ENCODE measurements at places on chromosomes 16 and 17. TPM values are rescaled to one million over a fixed set of nuclear protein-coding genes. Genes with fewer than 3 reads are reported as not detected.

The MMP15 gene
- 127 TPM for total RNA-seq

The KRTAP3-1 gene
- not detected for total RNA-seq

DNA sequence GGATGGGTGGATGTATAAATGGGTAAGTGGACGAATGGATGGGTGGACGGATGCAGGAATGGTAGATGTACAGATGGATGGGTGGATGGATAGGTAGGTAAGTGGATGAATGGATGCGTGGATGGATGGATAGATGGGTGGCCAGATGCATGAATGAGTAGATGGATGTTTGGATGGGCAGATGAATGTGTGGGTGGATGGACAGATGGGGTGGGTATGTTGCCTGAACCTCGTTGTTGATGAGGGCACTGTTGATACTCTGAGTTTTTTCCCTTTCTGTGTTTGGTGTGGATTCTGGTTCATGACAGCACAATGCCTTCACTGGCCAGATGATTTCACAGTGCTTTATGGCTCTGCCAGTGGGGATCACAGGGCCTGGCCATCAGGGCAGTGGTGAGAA is 208.3 kb downstream of the NPIPB11 start:
- no peak for DNase-seq

The GALNS gene
- 43.5 TPM for total RNA-seq

The LITAFD gene
- total RNA-seq = not detected

DNA sequence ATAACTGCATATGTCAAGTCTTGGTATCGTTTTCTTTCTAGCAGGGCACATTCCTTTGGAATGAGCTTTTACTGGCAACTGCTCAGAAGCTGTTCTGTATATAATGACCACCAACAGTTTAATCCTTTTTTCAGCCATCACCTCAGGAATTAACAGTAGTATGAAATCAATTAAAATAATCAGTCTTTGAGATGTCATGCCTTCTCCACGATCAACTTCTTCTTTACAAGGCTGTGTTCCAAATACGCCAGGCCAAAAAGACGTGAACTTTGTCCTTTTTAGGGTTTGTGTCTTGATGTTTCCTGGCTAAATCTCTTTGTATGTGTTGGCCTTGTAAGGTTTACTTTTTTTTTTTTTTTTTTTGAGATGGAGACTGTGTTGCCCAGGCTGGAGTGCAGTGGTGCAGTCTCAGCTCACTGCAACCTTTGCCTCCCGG is 54.9 kb downstream of the ABCC1 start:
- DNase-seq = no peak

DNA sequence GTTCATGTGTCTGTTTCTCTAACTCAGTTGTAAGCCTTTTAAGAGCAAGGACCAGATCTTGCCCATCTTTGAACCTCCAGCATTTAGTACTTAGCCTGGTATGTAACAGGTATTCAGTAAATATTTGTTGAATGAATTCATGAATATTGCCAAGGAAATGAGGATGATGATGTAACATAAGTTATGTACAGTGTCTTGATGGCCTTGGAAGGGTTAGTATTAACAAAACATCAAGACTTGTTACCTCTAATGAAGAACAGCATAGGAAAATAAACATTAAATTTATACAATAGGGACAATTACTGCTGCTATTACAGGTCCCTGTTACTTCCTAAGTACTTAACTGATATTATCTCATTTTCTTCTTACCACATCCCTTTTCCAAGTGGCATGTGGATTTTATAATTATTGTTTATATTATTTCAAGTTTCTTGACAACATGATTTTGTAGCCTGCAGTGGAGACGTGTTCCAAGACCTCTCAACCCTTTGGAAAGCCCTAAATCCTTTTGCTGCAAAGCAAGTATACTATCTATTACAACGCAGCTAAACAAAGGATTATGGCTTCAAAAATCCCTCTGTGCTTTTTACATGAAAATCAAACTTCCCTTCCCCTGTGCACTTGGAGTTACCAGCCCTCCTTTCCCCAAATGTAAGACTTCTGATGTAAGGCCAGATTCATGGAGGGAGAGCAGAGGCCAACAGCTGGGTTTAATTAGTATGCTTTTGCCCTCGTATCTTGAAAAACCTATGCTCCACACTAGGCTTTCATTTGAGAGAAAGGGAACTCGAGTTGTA is 77.4 kb upstream of the SMIM36 start:
- DNase-seq = no peak

GRCh38 chr17:20993863-20994778 is 48.7 kb downstream of the USP22 start:
- DNase-seq = peak; percentile 41

DNA sequence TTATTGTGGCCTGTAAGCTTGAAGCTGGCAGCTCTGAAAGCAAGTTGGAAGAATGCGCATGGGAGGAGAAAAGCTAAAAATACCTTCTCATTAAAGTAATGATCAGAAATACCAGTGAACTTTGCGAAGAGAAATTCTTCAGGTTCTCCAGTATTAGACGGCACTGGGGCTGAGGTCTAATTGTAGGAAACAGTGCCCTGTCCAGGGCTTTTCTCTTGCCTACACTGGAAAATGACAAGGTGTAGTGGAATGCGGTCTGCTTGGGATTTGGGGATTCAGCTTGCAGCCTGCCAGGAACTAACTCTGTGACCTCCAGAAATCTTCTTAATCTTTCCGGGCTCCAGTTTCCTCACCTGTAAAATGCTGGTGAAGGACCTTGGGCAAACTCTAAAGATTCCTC is 53.3 kb upstream of the KCNJ16 start:
- no peak for DNase-seq

The TMEM204 gene
- 2.6 TPM for total RNA-seq

DNA sequence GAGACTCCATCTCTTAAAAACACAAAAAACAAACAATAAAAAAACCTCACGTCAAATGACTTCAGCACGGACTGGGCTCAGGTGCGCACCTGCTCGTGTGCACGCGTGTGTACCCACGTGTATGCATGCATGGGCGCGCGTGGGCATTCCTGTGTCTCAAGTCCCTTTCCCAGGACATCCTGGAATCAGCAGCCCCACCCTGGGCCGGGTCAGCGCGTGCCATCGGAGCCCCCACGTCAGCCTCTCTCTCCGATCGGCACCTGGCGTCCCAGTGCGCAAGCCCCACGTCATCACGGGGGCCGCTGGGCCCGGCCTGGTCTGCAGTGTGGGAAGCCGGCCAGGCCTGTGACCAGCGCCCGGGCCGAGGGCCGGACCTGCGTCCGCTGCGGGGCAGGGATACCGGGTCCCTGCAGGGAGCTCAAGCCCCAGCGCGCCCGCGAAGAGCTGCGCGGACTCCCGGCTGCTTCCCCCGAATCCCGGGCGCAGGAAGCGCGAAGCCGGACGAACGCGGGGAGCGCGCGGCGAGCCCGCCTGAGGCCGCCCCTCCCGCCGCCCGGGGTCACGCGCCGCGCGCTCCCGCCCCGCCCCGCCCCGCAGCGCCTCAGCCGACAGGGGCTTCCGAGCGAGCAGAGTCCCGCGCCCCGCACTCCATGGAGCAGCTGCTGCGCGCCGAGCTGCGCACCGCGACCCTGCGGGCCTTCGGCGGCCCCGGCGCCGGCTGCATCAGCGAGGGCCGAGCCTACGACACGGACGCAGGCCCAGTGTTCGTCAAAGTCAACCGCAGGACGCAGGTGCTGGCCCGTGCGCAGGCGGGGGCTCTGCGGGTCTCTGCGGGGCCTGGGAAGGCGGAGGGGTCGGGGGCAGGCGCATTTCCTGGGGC is at the start of gene FN3K:
Gene FN3K, plus strand, starts transcription at position 629 of the 880 bp plus-strand sequence. Its CDS starts 22 bp downstream, at position 651.
- DNase-seq = peak; percentile 75

DNA sequence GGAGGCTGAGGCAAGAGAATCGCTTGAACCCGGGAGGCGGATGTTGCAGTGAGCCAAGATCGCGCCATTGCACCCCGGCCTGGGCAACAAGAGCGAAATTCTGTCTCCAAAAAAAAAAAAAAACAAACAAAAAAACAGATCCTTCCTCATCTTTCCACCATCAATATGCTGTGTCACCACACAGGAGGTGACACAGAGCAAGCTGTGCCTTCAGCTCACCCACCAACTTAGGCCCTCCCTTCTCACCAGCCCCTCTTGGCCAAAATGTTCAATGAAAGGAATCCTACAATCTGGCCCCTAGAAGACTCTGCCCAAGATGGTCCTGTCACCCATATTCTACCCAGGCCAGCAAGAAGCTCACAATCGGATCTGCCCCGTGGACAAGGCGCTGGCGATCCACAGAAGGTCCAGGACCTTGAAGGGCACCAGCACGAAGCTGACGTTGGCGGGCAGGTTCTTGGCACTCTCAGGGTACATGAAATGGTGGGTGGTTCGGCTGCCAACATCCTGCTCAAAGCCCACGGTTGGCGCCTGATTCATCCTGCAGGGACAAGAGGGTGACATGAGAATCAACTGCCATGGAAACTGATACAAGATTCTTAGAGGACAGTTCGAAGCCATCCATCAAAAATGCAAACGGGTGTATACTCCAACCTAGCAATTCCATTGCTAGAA is 41.4 kb downstream of the DDX19A start:
- DNase-seq = no peak

GRCh38 chr17:704111-704864 is 10.4 kb downstream of the VPS53 start:
- DNase-seq = no peak

DNA sequence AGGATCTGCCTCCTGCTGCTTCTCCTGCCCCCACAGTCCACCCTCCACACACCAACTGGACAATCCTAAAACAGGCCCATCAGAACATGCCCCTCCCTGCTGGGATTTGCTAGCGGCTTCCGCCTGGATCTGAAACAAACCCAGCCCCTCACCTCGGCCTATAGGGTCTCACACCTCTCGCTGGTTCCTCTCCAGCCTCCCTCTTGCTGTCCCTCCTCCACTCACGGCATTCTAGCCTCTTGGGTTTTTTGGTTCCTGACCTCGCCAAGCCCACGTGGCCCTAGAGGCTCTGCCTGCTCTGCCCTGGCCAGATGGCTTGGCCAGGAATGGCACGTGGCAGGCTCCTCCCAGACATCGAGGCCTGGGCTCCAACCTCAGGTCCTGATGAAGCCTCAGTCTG is 15.7 kb upstream of the MTSS2 start:
- no peak for DNase-seq

The RNF222 gene
- not detected for total RNA-seq

The SLC35G6 gene
- total RNA-seq = not detected

GRCh38 chr16:81321536-81321935 is 6.8 kb downstream of the GAN start:
- no peak for DNase-seq

The OTOP3 gene
- total RNA-seq = 1.4 TPM

GRCh38 chr16:85612801-85613603 is at the start of gene GSE1:
TSS of gene GSE1 (plus strand) at chr16:85613322. CDS start at chr16:85613392, 70 bp downstream.
- peak; percentile 97 for DNase-seq

- DNase-seq = no peak
These were observed 203.4 kb downstream of the CCDC182 start for GRCh38 chr17:57541472-57542394.

DNA sequence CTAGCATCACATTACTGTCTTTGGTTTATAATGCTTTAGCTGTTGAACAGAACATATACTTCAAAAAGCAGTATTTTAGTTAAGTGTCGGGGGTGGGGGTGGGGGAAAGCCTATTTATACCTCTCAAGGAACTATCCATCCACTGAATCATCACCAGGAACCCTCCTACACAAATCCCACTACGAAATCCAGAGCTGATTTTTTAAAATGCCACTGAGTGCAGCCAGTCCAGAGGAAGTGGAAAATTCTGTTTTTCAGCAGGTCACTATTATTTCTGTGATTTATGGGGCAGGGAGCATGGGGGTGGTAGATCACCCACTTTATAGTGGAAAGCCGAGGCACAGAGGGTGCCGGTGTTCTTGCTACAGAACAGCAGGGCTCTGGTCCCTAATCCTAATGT is 284.1 kb downstream of the SOX9 start:
- no peak for DNase-seq

The CD300LB gene
- total RNA-seq = 0.25 TPM

GRCh38 chr17:47698749-47699535 is 5.0 kb downstream of the TBKBP1 start:
- DNase-seq = peak; percentile 64

The CBFA2T3 gene
- 10.5 TPM for total RNA-seq

DNA sequence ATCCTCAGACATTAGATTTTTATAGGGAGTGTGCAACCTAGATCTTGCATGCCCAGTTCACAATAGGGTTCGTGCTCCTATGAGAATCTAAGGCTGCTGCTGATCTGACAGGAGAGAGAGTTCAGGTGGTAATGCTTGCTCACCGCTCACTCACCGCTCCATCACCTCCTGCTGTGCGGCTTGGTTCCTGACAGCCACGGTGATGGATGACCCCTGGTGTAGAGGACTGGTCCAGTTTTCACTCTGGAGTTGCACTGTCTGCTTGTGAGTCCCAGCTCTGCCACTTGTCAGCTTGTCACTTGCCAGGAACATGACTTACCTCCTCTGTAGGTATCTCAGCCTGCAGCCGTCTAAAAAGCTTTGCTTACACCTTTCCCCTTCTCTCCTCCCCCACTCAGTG is 214.6 kb downstream of the SNX29 start:
- DNase-seq = no peak

The CDRT15L2 gene
- not detected for total RNA-seq

The GEMIN4 gene
- 12.4 TPM for total RNA-seq

GRCh38 chr17:44981221-44981968 is 13.3 kb upstream of the C1QL1 start:
- DNase-seq = no peak

GRCh38 chr17:38442548-38442947 is 14.3 kb downstream of the ARHGAP23 start:
- no peak for DNase-seq

GRCh38 chr16:71943887-71944286 is 48.6 kb downstream of the IST1 start:
- DNase-seq = no peak

GRCh38 chr17:75640556-75641119 is 7.4 kb downstream of the SMIM5 start:
- no peak for DNase-seq

The KLHDC4 gene
- total RNA-seq = 118 TPM

GRCh38 chr17:882827-883585 is 96.6 kb downstream of the NXN start:
- peak; percentile 71 for DNase-seq

DNA sequence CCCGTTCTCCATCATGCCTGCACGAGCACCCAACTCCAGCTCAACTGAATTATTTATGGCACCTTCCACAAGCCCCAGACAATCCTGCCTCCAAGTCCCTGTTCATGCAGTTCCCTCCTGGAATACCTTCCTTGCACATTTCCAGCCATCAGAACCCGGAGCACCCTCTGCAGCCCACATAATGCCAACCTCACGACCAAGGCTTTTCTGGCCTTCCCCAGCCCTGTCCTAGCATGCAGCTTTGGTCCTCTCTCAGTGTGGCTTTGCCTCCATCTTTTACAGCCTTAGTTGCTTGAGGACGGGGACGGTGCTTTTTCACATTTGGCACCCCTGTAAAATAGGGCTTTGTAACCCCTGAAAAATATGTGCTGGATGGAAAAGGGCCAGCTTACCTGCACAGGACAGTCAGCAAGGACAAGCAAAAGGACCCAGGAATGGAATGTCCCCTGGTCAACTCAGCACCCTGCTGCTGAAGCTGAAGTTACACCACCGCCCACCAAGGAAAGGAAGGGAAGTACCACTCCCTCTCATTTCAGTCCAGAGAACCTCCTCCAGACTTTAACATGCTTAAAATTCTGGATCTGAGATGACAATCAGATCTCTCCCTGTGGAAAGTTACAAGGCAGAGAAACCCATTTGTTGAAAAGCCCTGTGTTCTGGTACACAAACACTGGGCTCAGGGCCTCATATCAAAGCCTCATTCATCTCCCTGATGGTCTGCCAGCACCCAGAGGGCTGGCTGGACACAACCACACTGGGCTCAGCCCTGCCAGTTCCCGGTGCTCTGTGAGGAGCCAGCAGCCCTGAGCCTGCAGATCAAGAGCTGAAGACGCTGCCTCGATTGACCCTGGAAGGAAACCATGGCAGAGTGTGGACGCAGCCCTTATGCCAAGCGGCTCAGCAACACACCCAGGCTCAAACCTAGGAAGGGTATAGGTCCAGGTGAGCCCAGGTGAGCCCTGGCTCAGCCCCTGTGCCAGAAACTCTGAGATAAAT is 2.9 kb downstream of the SLC39A11 start:
- DNase-seq = no peak

The SUPT4H1 gene
- 58.1 TPM for total RNA-seq

Data from left colon (tissue), 2 donors.